ENCODE measurements at places on chromosomes 6 and 20.

DNA sequence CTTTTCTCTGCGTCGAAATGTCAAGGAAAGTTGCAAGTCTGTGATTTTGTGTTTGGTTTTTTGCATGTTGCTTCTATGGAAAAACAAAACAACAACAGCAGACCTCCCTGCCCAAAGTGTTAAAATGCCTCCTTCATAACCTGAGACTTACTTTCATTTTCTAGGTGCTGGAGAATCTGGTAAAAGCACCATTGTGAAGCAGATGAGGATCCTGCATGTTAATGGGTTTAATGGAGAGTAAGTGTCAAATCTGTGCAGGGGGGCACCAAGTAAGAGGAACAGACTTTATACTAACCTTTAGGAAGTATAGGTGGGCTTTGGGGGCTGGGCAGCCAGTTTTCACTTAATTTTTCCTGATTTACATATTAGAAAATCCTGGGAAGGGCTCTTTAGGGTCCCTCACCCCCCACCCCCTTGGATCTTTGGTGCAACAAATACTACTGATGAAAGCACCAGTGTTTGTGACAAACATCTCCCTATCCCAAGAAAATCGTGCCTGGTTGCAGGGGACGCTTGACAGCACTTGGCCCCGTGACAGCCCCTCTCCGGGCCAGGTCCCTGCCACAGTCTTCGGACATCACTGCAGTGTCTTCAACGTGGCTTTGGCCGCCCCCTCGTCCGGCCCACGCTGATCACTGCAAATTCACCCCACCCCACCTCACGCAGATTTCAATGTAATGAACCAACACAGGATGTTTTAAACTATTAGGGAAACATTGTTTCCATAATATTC, 43.1 kb downstream of the GNAS start:
- DNase-seq, result no peak

DNA sequence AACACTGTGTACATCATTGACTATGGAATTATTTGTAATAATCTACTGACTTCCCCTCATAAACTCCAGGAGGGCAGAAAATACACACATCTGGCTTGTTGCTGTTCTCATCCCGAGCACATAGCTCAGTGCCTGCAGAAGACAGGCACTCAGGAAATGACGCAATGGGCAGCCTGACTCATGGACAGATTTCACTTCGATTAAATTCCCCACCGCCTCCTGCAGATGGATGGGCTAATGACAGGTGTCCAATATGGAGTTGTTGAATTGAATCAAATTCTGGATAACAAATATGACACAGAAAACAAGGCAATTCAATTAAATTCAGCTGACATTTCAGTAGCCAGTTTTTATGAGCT, 9.1 kb downstream of the ANKRD60 start:
- DNase-seq, result peak; percentile 60

DNA sequence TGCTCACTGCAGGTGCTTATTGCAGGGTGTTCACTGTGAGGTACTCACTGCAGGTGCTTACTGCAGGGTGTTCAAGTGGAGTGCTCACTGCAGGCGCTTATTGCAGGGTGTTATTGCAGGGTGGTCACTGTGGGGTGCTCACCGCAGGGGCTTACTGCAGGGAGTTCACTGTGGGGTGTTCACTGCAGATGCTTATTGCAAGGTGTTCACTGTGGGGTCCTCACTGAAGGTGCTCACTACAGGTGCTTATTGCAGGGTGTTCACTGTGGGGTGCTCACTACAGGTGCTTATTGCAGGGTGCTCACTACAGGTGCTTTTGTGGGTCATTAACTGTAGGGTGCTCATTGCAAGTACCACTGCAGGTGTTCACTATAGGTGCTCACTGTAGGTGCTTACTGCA, 20.2 kb downstream of the APMAP start:
- DNase-seq, result no peak

DNA sequence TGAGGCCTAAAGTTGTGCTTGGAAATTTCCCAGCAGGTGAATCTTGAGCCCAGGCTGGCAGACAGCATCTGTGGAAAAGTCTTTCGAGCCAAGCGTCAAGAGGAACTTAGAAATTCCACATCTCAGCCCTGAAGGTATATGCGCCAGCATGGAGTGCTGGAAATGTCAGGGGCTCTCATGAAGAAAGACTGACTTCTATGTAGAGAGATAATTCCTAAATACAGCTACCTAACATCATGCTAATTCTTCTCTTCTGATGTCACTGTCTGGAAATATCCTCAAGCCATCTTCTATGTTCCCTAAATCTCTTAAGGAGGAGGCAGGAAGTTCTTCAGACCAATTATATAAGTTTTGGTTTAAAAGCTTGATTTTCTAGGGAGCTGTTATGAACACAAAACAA, 492.4 kb upstream of the MARCKS start:
- no peak for DNase-seq

DNA sequence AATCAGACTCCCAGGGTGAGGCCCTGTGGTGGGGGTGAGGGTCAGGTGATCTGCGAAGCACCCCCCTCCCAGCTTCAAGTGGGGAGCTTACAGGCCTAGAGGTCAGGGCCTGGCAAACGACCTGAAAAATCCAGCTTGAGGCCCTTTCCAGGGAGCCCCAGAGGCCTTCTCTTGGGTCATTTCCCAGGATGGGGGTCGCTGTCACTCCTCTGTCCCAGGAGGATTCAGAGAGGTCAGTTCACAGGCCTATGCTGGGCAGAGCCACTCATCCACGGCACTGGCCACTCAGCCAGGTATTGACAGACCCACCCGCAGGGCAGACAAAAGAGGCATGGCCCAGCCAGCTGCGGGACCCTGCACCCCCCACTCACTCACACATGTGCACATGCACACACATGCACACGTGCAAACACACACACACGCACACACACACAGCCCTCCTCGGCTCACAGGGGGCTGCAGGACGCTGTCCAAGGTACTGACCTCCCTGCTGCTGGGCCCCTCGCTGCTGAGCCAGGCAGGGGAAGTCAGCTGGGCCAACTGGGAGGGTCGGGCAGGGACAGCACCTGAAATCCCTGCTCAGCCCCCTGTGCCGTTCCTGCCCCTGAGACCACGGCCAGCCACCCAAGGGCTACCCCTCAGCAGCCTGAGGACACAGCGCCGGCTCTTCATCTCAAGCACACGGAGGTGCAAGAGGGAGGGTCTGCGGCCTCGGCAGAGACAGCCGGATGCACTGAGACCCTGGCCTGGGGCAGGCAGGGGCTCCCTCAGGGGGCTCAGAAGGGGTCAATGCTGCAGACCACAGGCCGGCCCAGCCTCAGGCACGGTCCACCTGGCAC, 113.8 kb downstream of the TAF4 start:
- DNase-seq, result no peak

GRCh38 chr6:42163981-42164380, 9.2 kb upstream of the GUCA1A start:
- no peak for DNase-seq

DNA sequence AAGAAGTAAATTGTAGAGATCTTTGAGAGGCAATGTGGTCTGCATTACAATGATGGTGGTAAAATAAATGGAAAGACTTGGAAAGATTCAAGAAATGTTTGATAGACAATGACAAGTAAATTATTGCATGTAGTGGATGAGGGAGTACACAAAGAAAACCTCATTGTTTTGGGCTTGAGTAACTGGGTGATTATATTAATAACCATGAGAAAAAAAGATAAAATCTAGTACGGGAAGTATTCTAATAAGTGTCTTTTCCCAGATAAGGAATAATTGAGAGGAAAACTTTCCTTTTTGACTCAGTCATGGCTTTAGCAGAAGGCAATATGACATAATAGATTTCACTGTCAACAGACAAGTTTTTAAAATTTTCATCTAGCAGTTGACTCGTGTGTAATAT, 993.0 kb downstream of the EYS start:
- DNase-seq, result no peak

DNA sequence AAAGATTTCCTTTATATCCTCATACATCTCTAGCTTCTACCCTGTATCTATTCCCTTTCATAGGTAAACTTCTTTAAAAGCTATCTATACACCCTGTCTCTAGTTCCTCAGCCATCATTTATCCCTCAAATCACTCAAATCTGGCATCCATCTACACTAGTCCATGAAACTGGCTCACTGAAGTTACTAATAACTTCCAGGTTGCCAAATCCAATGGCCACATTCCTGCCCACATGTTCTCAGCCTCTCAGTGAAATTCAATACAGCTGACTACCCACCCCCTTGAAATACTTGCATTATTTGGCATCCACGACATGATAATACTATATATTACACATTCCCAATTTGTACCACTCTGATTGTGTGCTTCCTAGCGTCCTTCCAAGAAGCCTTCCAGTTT, 8.7 kb downstream of the REPS1 start:
- DNase-seq, result no peak

- DNase-seq, result no peak
Observed at GRCh38 chr6:144776031-144776819, 491.1 kb downstream of the UTRN start.

- DNase-seq, result no peak
Observed at GRCh38 chr20:8515810-8516435, 383.9 kb downstream of the PLCB1 start.

GRCh38 chr20:18678549-18679419, 90.9 kb downstream of the DTD1 start:
- DNase-seq, result no peak

- no peak for DNase-seq
Observed at GRCh38 chr6:107632381-107633136, 142.6 kb downstream of the SOBP start.

DNA sequence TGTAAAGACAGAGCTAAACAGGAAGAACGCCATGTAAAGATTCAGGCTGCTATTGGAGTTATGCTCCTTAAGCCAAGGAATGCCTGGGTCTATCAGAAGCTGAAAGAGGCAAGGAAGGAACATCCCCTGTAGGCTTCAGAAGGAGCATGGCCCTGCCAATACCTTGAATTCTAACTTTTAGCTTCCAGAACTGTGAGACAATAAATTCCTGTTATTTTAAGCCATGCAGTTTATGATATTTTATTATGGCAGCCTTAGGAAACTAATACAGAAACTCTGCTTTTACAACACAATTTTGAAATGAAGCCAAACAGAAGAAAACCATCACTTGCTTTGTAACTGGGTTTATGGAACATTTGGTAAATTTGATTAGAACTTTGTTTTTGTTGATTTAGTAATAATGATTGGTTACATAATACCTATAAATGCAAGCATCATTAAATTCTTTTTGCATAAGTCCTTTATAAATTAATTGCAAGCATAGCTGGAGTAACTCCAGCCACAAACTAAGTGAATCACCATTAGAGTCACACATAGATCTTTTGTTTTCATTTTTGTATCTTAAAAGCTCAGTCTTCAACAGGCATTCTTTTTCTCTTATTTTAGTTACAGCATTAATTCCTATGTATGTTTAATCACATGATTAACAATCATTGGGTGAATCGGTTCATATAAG, 33.5 kb upstream of the TSPYL1 start:
- no peak for DNase-seq

DNA sequence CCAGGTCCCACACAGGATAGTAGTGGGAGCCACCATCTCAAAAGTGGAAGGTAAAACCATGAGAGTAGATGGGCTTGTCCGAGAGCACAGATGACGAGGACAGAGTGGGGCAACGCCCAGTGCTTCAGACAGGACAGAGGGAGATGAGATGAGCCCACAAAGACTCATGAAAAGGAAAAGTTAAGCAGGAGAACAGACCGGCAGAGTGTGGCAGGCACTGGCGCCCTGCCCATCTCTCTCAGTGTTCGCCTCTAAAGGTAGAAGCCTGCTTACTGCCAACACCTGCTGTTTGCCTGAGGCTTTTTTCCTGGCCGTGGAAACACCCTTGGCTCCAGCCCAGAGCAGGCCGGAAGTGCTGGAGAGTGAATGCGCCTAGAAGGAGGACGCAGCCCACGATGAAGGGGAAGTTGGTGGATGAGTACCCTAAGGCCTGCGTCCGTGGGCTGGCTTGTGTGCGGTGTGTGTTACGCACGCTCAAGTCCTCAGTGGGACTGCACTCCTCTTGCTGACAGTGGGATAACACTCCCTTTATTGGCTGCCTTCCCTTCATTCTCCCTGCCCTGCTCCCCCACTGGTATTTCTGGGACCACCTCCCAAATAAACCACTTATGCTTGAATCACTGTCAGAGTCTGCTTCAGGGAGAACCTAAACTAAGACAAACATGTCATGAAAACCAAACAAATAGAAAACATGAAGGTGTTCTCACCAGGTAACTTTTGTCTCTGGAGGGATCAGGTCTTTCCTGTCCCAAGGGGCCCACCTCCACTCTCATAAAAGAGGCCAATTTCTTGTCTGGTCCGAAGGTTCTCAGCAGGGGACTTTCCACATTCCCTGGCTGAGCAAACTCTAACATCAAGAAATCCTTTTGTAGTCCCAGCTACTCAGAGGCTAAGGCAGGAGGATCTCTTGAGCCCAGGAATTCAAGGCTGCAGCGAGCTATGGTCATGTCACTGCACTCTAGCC, 9.1 kb upstream of the FOXP4 start:
- DNase-seq, result peak; percentile 52

GRCh38 chr20:33540427-33540826, 50.5 kb downstream of the CBFA2T2 start:
- no peak for DNase-seq

DNA sequence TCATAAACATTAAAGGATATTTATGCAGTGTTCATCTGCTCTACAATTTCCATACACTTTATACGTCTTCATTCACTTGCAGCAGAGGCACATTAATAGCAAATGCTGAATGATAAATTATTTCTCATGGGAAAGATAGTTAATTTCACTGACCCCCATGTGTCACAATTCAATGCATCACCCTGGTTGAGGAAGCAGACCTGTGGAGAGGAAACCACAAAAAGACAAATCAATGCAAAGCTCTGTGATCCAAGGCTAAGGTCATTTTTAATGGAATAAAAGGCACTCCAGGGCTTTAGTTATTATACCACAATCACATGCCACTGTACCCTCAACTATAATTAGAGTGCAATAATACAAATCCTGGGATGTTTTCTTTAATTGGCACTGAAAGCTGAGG, 40.3 kb upstream of the TENT5A start:
- no peak for DNase-seq

DNA sequence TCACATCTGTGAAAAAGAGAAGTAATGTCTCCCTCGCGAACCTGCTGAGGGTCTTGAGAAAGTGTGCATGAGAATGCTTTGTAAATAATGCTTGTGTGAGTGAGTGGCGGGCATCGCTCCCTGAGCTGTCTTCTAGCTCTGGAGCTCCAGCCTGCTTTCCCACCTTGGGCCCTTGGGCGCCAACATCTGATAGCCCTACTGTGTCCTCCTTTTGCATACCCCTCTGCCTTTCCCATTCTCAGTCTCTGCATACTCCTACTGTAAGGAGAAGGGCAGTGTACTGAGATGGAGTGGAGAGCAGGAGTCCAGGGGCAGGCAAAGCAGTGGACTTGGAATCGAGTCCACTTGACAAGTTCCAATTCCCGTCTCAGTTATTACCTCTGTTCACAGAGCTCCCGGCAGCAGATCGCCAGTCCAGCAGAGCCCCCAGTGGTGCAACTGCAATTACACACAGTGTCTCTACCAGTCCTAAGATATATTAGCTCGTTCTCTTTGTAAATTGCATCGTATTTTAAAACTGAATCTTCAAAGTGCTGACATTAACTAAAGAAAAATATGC, 847 bp upstream of the NCR2 start:
- DNase-seq, result no peak

DNA sequence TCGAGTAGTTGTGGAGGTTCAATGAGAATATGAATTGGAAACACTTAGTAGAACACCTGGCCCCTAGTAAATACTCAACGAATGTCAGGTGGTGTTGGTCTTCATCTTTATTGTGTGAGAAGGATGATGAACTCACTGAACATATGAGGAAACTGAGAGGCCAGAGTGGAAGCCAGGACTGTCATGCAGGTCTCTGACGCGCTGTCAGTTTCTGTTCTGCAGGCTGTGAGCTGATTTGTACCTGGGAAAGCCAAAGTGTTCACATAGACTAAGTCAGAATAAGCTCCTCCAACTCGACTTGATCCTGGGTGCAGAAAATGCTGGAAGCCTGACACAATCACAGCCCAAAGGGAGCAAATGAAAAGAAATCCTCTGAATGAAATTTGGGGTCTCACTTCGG, 222.2 kb downstream of the LY86 start:
- DNase-seq, result no peak
